ENCODE measurements at places on chromosomes 5 and 9.

- no peak overlapping the region for H3K27ac ChIP-seq
- no peaks in the 10 kb centered on the region for H3K36me3 ChIP-seq
- peaks cover 2% of the 10 kb centered on the region for H3K27me3 ChIP-seq
- no peak for ATAC-seq
- no peaks in the 10 kb centered on the region for H3K4me1 ChIP-seq
Observed at GRCh38 chr5:163269624-163270023, 167.8 kb upstream of the CCNG1 start.

DNA sequence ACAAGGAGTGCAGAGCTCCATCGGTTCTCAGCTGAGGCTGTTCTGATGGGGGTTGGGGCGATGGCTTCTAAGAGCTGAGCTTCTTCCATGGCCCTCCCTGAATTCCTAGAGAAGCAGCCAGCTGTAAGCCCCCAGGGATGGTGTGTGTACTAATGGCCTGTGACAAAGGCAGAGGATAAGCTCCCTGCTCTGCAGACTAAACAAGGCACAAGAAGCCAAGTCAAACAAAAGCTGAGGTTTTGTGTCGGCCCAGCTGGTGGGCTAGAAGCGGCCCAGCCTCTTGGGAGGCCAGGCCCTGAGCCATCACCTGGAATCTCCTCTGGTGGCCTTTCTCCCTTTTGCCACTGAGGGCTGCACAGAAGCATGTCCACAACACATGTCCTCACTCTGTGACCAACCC lies 75.0 kb upstream of the XPA start:
- no peak for ATAC-seq
- no peaks in the 10 kb centered on the region for H3K36me3 ChIP-seq
- peaks cover 41% of the 10 kb centered on the region for H3K27me3 ChIP-seq

DNA sequence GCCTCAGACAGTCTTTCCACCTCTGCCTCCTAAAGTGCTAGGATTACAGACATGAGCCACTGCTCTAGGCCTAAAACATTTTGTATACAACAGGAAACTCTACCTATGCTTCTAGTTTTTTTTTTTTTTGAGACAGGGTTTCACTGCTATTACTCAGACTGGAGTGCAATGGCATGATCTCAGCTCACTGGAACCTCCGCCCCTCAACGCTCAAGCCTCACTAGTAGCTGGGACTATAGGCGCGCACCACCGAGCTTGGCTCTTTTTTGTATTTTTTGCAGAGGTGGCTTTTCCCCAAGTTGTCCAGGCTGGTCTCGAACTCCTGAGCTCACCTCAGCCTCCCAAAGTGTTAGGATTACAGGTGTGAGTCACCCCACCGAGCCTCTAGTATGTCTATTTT lies 5.4 kb downstream of the HSPA9 start:
- H3K4me1 ChIP-seq = peaks cover 42% of the 10 kb centered on the region
- no peaks in the 10 kb centered on the region for H3K27me3 ChIP-seq
- no peak overlapping the region for H3K27ac ChIP-seq
- H3K36me3 ChIP-seq = peaks cover 90% of the 10 kb centered on the region
- no peak for ATAC-seq

DNA sequence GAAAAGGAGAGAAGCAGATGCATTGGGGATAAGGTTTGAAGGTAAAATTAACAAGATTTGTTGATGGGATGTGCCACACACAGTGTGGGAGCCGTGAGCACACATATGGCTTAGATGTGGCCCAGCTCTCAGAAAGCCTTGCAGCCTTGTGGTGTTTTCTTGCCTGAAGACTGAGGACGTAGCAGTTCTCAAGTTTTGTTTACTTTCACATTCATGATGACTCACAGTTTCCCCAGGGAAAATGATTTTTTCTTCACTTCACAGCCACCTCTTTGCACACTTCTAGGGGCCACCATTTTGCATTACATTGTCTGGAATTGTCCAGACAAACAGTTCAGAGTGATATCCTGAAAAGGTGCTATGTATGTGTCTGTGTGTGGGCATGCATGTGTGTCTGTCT lies 126.2 kb downstream of the BASP1 start:
- ATAC-seq = no peak
- no peaks in the 10 kb centered on the region for H3K36me3 ChIP-seq
- H3K4me1 ChIP-seq = no peaks in the 10 kb centered on the region

DNA sequence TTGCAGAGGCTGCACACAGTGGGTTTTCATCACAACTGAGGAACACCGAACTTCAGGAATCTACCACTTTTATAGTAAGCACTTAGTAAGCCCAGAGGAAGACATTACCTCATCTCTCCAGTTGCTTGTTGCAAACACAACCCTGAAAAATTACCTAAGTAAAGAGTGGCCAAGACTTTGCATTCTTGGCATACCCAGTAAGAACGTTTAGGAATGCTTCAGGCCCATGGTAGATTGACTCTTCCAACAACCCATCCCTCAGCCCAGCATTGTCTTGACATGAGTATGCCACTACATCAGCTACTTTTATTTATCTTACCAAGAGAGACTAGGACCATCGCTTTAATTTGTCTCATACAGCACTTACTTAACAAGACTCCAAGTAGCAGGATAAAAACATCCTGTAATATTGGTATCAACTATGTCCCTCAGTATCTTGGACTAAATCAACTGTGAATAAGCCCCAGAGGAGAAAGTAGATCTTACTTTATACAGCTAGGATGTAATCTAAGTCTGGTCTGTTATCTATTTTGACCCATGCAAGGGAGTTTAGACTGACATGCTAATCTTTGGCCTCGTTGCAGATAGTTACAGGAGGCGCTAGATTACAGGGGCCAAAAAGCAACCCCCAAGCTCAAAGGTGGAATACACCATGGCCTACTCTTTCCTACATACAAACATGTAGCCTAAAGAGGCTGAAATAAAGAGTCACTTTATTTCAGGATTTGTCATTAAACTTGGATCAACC lies 114.9 kb downstream of the INVS start:
- ATAC-seq = no peak
- H3K36me3 ChIP-seq = peaks cover 23% of the 10 kb centered on the region
- H3K4me3 ChIP-seq = no peak overlapping the region
- no peaks in the 10 kb centered on the region for H3K27me3 ChIP-seq
- H3K27ac ChIP-seq = no peak overlapping the region
- no peaks in the 10 kb centered on the region for H3K4me1 ChIP-seq

GRCh38 chr5:180198208-180198607 lies 10.8 kb downstream of the RASGEF1C start:
- no peak overlapping the region for H3K4me3 ChIP-seq
- peaks cover 45% of the 10 kb centered on the region for H3K27me3 ChIP-seq
- H3K27ac ChIP-seq = no peak overlapping the region
- no peaks in the 10 kb centered on the region for H3K36me3 ChIP-seq
- ATAC-seq = no peak
- no peaks in the 10 kb centered on the region for H3K4me1 ChIP-seq

- no peak for ATAC-seq
- no peak overlapping the region for H3K4me3 ChIP-seq
- no peaks in the 10 kb centered on the region for H3K27me3 ChIP-seq
- H3K27ac ChIP-seq = no peak overlapping the region
Observed at GRCh38 chr5:76863001-76863400, 13.2 kb downstream of the S100Z start.

GRCh38 chr5:138543730-138544104 lies 681 bp upstream of the ETF1 start:
- peak overlapping the region; percentile 85 for H3K27ac ChIP-seq
- no peaks in the 10 kb centered on the region for H3K27me3 ChIP-seq
- peaks cover 11% of the 10 kb centered on the region for H3K4me1 ChIP-seq
- H3K36me3 ChIP-seq = no peaks in the 10 kb centered on the region
- ATAC-seq = peak; percentile 72

DNA sequence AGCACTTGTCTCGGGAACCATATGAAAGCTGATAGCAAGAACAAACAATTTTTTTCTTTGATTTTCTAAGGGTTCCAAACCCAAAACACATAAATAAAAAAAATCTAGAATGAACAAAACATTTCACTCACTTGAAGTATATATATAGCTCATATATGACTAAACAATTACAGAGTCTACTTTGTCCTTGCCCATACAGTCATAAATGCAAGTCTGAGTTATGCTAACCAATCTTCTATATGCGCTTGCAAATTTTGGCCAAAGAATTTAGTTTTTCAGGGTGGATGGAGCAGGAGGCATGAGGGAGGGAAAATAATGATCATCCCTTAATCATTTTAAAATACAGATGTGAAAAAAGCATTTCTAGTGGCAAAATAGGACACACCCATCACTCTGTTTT lies 370.1 kb downstream of the BNC2 start:
- H3K36me3 ChIP-seq = no peaks in the 10 kb centered on the region
- H3K27ac ChIP-seq = no peak overlapping the region
- H3K4me1 ChIP-seq = peaks cover 3% of the 10 kb centered on the region

DNA sequence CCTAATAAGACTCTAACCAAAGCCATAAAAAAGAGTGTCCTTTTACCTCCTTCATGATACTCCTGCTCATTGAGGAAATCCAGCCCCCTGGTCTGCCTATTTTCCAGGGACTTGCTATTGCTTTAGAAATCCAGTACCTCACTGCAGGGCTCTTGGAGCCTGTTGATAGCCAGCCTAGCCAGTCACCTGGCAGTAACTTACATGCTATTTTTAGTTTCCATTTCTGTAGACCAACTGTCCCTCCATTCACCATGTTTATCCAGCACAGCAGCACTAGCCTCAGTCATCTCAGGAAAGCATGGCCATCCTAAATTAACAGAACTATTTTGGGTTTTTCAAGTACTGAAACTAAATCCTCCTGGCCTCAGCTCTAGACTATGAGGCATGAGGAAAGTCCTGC lies 91.5 kb upstream of the PHF24 start:
- H3K27me3 ChIP-seq = peaks cover 7% of the 10 kb centered on the region
- no peaks in the 10 kb centered on the region for H3K4me1 ChIP-seq
- no peak overlapping the region for H3K27ac ChIP-seq
- no peak overlapping the region for H3K4me3 ChIP-seq

DNA sequence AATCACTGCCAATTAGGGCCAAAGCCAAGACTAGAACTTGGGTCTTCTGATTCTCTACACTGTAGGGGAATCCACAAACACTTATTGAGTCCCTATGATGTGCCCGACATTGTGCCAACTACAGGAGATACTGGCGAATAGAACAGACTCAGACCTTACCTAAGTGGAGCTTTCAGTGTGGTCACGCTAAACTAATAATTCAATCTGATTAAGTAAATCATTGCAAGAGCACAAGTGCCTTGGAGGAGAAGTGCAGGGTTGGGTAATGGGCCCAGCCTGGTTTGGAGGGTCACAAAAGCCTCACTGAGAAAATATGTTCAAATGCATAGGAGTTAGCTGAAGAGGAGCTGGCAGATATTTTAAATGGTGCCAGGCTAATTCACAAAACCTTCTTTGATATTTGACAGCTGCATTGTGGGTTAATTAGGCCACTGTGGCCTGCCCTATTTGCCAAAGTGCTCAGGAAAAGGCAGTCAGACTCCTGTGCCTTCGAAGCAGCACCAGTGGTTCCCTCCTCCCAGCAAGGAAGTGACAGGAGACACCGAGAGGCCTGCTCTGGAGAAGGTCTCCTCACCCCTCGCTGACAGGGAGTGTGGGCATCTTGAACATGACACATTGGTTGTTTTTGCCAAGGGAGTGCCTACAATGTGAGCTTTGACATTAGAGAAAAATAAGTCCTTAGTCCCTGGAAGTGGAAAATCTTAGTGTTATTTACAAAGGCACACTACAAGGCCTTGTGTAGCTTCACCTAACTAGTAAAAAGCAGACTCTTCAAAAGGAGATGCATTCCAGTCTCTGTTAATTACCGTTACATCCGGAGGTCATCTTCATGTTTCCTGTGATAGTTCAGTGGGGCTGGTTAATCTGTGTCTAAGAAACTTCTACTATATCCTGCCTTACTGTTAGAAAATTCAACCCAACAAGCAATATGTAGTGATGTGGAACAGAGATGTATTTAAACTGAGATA lies 24.1 kb upstream of the TRAF1 start:
- peaks cover 13% of the 10 kb centered on the region for H3K36me3 ChIP-seq
- peaks cover 4% of the 10 kb centered on the region for H3K4me1 ChIP-seq
- H3K27me3 ChIP-seq = no peaks in the 10 kb centered on the region

GRCh38 chr5:28414619-28415018 lies 1376.2 kb upstream of the CDH9 start:
- no peaks in the 10 kb centered on the region for H3K27me3 ChIP-seq
- H3K27ac ChIP-seq = no peak overlapping the region
- no peak overlapping the region for H3K4me3 ChIP-seq
- no peaks in the 10 kb centered on the region for H3K4me1 ChIP-seq
- H3K36me3 ChIP-seq = no peaks in the 10 kb centered on the region

GRCh38 chr9:70421272-70422180 lies 7.1 kb upstream of the KLF9 start:
- H3K4me3 ChIP-seq = peak overlapping the region; percentile 59
- no peaks in the 10 kb centered on the region for H3K27me3 ChIP-seq
- H3K36me3 ChIP-seq = no peaks in the 10 kb centered on the region
- peaks cover 14% of the 10 kb centered on the region for H3K4me1 ChIP-seq
- no peak for ATAC-seq

- H3K27me3 ChIP-seq = no peaks in the 10 kb centered on the region
- no peak overlapping the region for H3K4me3 ChIP-seq
- no peak for ATAC-seq
- no peaks in the 10 kb centered on the region for H3K36me3 ChIP-seq
- no peak overlapping the region for H3K27ac ChIP-seq
Observed at GRCh38 chr5:102792705-102793104, 37.6 kb downstream of the PAM start.

DNA sequence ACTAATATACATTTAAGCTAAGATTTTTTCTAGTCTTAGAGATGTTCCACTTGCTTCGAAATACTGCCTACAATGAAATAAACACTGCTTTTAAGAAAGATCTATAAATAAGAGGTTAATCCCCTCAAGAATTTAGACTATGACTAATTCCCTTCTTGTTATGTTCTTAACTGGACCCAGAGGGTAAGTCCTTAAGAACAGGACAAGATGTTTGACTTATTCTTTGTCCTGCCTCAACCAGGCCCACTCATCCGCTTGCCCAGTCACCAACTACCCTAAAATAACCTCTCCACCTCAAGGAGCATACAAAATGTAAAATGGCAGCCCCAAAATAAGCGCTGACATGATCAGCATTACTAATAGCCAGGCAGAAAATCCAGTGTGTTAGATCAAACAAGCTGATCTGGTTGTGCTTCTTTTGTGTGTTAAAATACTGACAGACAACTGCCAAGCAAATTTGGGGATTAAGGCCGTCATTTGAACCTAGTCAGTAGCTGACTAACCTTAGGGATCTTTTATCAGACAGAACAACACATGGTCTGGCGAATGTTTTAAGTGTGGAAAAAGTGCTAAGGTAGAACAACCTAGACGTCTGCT lies 93.7 kb upstream of the SMC5 start:
- H3K27ac ChIP-seq = no peak overlapping the region
- no peak for ATAC-seq
- no peak overlapping the region for H3K4me3 ChIP-seq
- H3K36me3 ChIP-seq = peaks cover 1% of the 10 kb centered on the region
- peaks cover under 1% of the 10 kb centered on the region for H3K4me1 ChIP-seq
